Hippocampal formation (tissue), 2 donors: ENCODE measurements at places on chromosomes 4 and X.

DNA sequence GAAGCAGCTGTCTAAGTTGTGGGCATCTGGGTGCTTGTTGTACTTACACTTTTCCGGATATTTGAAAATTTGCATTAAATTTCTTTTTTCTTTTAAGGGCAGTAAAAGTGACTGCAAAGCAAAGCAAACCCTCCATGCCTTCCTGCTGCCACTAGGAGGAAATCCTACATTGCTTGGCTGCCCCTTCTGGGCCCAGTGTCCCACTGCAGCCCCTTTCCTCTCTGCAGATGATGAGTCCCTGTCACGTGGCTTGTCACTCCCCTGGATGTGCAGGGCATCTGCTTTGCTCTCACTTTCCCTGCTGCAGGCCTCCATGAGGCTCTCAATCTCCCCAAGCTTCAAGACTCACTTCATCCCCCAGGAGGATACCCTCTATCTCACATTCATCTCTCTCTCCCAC lies 12.7 kb downstream of the TSR2 start:
- no peak for DNase-seq

DNA sequence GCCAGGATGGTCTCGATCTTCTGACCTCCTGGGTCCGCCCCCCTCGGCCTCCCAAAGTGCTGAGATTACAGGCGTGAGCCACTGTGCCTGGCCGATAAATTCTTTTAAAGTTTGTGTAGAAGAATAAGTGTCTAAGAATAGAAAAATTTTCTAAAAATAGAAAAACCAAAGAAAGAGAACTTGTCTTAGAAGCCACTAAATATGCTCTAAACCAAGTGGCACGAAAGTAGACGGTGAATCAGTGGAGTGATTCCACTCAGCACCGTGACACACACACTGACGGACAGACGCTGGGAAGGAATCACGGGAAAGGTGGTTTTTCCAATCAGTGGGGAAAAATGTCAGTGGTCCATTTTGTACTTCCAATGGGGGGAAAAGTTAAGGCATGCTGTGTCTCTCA lies 72.7 kb upstream of the PSAPL1 start:
- no peak for DNase-seq

DNA sequence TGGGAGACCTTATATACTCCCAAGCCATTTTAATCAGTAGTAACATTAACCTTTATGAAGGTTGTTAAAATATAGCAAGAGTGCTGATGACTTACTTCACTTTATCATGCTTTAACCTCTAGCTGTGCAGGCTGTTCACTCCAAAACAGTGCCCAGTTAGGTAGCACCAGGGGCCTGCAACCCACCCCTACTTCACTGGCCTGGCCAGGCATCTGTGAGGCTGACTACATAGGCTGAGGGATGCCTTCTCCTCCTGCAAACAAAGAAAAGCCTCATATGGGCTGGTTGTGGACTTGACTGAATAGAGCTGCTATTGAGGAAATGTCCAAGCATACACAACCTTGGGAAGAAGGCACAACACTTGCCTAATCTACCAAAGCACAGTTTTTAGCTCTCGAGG lies 172.8 kb downstream of the SHROOM3 start:
- DNase-seq, result no peak

DNA sequence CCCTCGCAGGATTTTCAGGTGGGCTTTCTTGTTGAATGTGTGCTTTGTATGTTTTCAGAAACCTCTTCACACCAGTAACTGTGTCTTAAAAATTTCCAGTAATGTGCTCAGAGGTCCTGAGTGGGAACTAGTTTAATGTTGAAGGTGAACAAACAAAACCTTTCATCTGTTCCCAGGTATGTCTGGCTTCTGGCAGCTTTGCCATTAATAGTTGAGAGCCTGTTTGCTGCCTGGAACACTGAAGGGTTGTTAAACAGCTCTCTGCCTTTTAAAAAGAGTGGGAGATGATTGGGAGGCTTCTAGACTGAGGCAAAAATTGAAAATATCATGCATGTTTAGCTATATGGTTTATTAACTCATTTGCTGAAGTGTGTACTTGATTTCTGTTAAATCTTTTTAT lies 161.2 kb upstream of the AGTR2 start:
- no peak for DNase-seq

DNA sequence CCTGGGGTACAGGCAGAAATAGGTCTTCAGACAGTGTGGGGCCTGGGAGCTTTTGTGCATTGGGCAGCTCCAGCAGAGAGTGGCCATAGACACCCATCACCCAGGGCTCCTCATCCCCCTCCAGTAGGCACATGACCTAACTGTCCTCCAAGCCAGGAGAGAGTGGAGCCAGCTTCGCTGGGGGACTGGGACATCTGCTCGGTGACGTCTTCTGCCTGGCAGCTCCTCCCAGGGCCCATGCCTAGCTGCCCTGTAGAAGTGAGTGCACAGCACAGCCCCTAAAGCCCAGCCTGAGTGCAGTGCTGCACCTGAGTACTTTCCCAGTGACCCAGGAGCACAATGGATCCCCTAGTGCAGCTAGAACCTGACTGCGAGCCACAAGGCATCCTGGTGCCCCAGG lies 279.7 kb upstream of the SLC7A11 start:
- no peak for DNase-seq

- DNase-seq, result no peak
These were observed 58.2 kb downstream of the ANXA10 start for GRCh38 chr4:168150420-168151050.

- DNase-seq, result no peak
These were observed 34.1 kb downstream of the P2RY8 start for GRCh38 chrX:1502853-1503252.

DNA sequence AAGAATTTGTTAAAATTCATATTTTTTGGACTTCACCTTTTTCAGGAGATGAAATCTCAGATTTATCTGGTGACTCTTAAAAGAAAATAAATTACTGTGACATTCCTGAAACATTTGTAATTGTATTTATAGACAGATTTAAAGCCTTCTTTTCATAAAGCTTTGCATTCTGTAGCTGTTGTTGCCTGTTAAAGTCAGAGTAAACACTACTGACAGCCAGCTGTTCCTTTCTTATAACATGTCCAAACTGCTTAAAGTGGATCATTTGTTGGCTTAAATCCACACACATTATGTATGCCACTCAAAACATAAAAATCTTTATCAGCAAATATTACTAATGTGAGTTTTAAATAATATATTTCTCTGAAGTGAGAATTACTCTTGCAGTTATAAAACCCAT lies 157.5 kb downstream of the TECRL start:
- no peak for DNase-seq

- no peak for DNase-seq
These were observed 35.6 kb downstream of the PKD2 start for GRCh38 chr4:88043001-88043400.

- no peak for DNase-seq
These were observed 1384.4 kb upstream of the PCDH10 start for GRCh38 chr4:131764730-131765129.

DNA sequence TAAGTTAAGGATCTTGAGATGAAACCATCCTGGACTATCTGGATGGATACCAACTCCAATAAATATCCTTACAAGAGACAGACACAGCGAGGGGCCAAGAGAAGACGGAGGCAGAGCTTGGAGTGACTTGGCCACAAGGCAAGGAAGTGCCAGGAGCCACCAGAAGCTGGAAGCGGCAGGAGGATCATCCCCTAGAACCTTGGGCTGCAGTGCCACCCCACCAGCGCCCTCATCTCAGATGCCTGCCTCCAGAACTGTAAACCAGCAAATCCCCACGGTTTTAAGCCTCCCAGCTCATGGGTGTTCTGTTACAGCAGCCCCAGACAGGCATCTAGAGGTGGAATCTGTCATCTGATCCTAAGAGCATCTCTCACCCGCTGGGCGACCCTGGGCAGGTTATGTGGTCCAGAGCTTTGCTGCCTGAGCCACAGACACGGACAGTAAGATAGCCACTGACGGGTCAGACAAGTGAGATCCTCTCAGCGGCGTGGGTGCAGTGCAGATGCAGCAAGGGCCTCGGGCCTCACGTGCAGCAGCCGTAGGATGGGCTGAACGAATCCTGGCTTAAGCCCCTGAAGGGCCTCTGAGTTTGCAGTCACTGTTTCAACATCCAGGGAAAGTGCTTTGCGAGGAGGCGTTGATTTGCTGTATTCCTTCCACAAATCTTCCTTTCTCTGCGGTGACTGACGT lies 25.1 kb upstream of the MXD4 start:
- no peak for DNase-seq

DNA sequence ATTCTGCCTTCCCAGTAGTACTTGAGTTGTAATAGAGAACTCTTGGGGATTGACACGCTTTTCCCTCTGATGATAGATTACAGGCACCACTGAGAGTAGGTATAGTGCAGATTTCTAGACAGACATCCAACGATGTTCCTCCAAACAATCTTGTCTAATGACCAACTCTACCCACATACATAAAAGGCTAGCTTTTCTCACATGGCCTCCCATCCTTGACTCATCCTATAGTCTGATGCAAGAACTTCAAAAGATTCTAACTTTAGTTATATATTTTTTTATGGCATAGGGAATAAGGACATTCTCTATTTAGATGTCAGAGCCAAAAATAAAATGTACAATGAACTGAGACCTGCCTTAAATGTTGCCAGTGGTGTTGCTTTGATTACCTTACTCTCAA lies 60.9 kb downstream of the GLRA2 start:
- no peak for DNase-seq
